ENCODE measurements at places on chromosomes 2 and 18. TPM values are rescaled to one million over a fixed set of nuclear protein-coding genes. Genes with fewer than 3 reads are reported as not detected.

DNA sequence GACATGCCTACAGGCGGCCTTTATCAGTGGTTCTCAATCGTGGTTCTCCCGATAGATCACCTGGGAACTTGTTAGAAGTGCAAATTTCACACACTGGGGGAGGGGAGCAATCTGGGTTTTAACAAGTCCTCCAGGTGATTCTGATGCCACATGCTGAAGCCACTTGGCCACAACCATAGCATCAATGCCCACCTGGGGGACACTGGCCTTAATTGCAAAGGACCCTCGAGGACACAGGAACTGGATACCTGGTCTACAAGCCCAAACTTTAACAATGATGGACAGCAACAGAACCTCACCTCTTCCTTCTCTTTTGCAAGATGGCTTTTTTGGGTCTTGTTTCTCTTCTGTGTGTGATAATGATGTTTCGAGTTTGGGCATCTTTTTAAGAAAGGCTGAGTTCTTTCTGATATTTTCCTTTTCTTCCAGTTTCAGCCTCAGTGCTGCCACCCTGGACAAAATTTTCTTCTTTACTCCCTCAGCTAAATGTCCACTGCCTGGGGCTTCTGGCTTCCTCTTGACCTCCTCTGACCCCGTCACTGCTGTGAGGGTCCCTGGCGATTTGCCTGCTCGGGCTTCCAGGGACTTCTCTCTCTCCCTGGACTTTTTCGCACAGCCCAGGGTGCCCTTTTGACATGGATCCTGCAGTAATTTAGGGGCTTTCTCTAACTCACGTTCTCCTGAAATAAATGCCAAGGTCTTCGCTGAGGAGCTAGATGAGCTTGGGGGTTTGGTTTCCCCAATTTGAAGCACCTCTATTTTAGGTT, 94.2 kb downstream of the ALPK2 start:
- DNase-seq: no peak

DNA sequence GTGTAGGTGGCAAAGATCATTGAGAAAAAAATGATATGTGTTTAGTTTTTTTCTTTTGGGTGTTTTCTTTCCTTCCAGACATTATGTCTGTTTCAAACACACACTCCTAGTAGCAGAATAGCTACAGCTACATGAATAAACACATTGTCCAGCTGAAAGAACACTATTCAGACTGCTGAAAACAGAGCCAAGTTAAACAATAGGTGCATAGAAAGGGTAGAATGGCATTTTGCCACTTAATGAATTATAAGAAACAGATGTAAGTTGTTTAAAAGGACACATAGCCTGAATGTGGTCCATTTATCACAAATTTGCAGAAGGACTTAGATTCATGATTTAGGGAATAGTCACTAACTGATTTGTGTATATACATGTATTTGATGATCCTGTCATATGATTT, 20.1 kb downstream of the CTLA4 start:
- DNase-seq: no peak

The XDH gene
- 0.05 TPM for polyA plus RNA-seq

DNA sequence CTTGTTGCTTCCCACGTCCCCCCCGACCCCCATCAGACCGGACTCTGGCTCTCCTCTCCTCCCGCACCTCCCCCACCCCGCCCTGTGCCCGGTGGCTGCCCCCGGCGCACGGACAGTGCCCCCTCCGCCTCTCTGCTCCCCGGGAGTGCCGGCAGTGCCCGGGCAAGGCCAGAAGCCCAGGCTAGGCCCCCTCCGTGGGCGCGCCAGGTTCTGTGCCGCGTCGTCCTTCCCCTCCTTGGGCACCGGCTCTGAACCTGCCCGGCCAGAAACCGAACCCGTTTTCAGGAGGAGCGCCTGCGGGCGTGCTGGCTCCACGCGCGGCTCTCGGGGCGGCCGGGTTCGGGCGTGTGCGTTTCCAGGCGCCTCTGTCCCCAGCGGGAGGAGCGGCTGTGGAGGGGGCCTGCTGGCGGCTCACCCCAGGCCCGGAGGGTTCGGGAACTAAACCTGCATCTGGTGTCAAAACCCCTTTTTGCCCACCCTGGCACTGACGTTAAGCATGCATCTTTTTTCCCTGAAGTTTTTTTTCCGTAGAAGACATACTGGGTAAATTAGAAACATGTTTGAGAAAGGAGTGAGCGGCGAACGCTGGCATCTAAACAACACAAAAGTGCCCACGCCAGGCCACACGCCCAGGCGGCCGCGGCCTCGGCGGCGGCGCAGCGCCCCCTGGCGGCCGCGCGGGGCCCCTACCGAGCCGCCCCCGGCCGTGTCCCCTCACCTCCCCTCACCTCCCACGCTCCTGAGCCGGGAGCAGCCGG, 123.9 kb upstream of the SLC1A4 start:
- no peak for DNase-seq

The CSRNP3 gene
- 10.9 TPM for polyA plus RNA-seq

DNA sequence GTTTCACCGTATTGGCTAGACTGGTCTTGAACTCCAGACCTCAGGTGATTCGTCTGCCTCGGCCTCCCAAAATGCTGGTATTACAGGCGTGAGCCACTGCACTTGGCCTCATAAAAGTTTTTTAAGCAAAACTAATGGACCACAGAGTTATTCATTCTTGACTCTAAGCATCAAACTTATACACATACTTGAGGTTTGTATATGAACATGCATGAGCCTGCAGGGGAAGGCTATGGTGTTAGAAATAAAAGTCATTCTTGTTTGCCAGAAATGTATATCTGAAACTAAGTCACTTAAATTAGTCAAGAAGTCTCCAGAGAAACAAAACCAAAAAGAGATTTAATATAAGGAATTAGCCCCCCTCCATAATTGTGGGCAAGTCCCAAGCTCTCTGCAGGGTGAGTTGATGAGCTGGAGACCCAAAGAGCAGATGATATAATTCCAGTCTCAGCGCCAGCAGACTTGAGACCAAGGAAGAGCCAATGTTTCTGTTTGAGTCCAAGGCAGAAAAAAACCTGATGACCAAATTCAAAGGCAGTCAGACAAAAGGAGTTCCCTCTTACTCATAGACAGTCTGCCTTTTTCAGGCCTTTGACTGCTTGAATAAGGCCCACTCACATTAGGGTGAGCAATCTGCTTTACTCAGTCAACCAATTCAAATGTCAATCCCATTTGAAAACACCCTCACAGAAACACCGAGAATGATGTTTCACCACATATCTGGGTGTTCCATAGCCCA, 69.0 kb upstream of the DSG1 start:
- no peak for DNase-seq

The TMEM169 gene
- polyA plus RNA-seq: 16.7 TPM

GRCh38 chr2:74738586-74738985, 84.5 kb downstream of the SEMA4F start:
- DNase-seq: no peak

The ADGRF3 gene
- 4.0 TPM for polyA plus RNA-seq
